ENCODE measurements at places on chromosomes 7 and 10.

DNA sequence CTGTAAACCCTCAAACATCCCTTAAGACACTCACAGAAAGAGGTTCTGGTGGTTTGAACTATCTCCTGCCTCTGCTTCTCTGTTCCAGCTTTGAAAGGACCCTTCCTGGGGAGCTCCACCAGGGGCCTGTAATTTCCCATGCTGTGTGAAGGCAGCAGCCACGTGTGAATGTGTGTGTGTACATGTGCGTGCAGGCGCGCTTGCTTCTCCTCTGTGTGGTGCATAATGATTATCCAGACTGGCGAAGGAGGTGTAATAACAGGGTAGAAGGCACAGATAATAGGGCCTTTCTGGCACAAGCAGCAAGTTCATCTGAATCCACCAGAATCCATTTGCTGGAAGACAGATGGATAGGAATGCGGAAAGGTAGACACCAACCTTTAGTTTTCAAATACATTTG lies 466.5 kb downstream of the GRID1 start:
- no peak overlapping the region for H3K27ac ChIP-seq
- no peak overlapping the region for H3K4me3 ChIP-seq

GRCh38 chr10:99234041-99234790 lies 1.4 kb downstream of the HPSE2 start:
- H3K36me3 ChIP-seq: no peaks in the 10 kb centered on the region
- peak; percentile 64 for DNase-seq
- H3K4me1 ChIP-seq: no peaks in the 10 kb centered on the region

- H3K27me3 ChIP-seq: no peaks in the 10 kb centered on the region
- peaks cover 24% of the 10 kb centered on the region for H3K36me3 ChIP-seq
- DNase-seq: peak; percentile 98
- peak within 1 kb of the TSS; percentile 89 for H3K27ac ChIP-seq
Observed at GRCh38 chr7:102395873-102396709, at the start of gene PRKRIP1. Gene PRKRIP1 (plus strand): TSS chr7:102396363. CDS start chr7:102396412, 49 bp downstream.

DNA sequence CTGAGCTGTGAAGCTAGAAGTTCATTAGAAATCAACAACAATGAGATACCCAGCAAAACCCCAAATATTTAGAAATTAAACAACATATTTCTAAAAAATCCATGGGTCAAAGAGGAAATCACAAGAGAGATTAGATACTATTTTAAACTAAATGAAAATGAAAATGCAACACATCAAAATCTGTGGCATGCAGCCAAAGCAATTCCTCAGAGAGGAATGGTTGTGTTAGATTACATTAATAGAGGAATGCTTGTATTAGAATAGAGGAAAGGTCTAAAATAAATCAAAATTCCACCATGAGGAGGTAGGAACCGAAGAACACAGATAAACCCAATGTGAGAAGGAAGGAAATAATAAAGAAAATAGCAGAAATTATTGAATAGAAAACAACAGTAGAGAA lies 642.1 kb upstream of the GALNT17 start:
- no peak for DNase-seq
- no peaks in the 10 kb centered on the region for H3K4me1 ChIP-seq
- no peaks in the 10 kb centered on the region for H3K36me3 ChIP-seq
- H3K27ac ChIP-seq: no peak overlapping the region

DNA sequence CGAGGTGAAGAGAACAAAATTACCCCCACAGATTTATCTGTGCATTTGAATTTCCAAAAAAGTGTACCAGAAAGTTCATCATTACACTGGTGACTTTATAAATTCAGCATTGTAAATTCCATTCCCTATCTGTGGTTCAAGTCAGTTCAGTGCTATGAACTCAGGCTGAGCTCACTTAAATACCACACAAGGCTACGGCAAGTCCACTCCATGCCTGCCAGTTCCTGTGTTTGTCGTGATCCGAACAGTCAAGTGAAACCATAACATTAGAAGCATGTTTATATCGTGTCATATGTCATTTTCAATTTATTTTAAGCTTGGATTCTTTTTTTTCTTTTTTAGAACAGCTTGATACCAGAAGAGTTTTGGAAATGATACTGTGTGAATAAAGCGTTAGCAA lies 14.8 kb downstream of the MBL2 start:
- no peak overlapping the region for H3K27ac ChIP-seq
- no peaks in the 10 kb centered on the region for H3K36me3 ChIP-seq
- H3K27me3 ChIP-seq: no peaks in the 10 kb centered on the region
- no peak overlapping the region for H3K4me3 ChIP-seq
- no peaks in the 10 kb centered on the region for H3K4me1 ChIP-seq
- DNase-seq: no peak

- H3K4me3 ChIP-seq: no peak overlapping the region
- no peaks in the 10 kb centered on the region for H3K4me1 ChIP-seq
- H3K36me3 ChIP-seq: no peaks in the 10 kb centered on the region
- no peaks in the 10 kb centered on the region for H3K27me3 ChIP-seq
- no peak for DNase-seq
Observed at GRCh38 chr10:60473557-60473956, 83.9 kb upstream of the ANK3 start.

Data from H9 (cell line).